ENCODE measurements at places on chromosomes 12 and 14.

GRCh38 chr12:75853626-75854025 lies 177.9 kb downstream of the PHLDA1 start:
- DNase-seq = no peak

- no peak for DNase-seq
These were observed 6.3 kb upstream of the MLXIP start for GRCh38 chr12:122072031-122072970.

- DNase-seq = peak; percentile 89
These were observed at the start of gene EFCAB11 for GRCh38 chr14:89954070-89955021. TSS of gene EFCAB11 (minus strand) at chr14:89954730. CDS start at chr14:89954660, 70 bp downstream.

GRCh38 chr14:45261209-45261608 lies 8.2 kb upstream of the MIS18BP1 start:
- DNase-seq = no peak

GRCh38 chr12:77760271-77761025 lies 70.2 kb upstream of the NAV3 start:
- no peak for DNase-seq

- no peak for DNase-seq
These were observed 33.6 kb upstream of the HIF1A start for GRCh38 chr14:61661471-61662400.

GRCh38 chr12:58074259-58074658 lies 132.9 kb downstream of the ATP23 start:
- DNase-seq = no peak

DNA sequence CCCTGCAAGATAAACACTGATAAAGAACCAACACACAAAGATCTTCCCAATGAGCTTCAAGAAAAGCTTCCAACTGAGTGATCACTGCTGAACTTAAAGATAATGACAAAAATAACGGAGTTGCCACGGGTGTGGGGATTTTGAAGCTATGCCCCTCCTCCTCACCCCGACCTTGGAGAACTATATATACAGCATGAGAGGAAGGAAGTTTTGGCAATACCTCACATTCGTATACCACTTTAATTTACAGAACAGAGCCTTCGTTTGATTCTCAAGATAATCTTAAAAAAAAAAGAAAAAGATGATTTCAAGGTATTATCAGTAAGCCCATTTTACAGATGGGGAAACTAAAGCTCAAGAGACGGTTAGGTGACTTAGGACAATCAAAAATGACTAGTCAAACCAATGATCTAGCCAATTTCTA lies 715 bp downstream of the NEK9 start:
- no peak for DNase-seq

GRCh38 chr12:114439261-114439683 lies 33.3 kb upstream of the TBX5 start:
- DNase-seq = no peak

GRCh38 chr14:68247274-68247673 lies 427.7 kb downstream of the RAD51B start:
- no peak for DNase-seq

GRCh38 chr12:15706010-15706676 lies 83.0 kb downstream of the EPS8 start:
- DNase-seq = no peak

DNA sequence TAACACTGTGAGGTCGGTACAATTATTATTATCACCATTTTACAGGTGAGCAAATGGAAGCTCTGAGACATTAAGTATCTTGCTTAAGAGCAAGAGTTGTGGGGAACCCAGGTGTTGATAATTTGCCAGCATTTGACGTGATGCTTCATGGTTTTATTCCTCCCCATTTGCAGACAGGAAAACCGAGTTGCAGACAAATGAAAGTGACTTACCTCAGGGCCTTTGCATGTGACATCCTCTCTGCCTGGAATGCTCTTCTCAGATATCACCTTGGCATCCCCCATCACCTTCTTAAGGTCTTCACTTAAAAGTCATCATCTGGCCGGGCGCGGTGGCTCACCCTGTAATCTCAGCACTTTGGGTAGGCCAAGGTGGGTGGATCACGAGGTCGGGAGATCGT lies 21.0 kb upstream of the P2RX7 start:
- no peak for DNase-seq

DNA sequence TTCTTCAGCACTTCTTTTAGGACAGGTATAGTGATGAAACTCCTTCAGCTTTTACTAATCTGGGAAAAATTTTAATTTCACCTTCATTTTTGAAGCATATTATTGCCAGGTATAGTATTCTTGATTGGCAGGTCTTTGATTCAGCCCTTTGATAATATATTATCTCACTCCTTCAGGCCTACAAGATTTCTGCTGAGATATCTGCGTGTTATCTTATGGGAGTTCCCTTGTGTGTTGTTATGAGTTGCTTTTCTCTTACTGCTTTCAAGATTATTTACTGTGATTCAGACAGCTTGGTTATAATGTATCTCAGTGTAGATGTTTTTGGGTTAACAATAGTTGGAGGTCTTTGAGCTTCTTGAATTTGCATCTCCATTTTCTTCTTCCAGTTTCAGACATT lies 87.4 kb downstream of the ATF7IP start:
- DNase-seq = no peak

DNA sequence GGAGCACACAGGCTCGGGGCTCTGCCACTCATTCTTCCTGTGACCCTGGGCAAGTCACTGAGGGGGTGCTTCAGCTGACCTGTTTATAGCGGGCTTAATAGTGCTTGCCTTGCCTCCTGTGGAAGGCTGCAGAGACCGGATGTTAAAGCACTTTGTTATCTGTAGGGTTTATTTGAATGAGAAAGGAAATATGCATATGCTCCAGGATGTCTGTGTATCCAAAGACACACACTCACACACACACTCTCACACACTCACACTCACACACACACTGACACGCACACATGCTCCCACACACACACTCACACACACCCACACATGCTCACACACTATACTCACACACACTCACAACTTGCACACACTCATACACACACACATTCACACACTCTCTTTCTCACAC lies 56.1 kb upstream of the DDX11 start:
- DNase-seq = no peak

DNA sequence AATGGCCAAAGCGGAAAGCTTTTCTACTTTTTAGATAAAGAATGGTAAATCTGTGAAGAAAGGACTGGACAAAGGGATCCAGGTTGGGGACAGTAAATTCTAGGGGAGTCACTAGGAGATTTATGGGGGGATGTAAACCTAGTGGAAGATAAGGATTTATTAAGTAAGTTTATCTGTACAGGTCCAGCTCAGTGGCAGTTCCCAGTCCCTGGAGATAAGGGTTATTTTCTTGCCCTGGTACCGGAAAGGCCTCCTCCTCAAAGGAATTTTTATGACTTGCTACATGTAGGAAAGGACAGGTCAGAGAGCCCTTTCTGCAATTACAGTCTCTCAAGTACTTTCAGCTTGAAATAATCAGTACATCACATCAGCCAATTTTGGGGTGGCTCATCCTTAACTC lies 72.6 kb upstream of the BICD1 start:
- DNase-seq = no peak

DNA sequence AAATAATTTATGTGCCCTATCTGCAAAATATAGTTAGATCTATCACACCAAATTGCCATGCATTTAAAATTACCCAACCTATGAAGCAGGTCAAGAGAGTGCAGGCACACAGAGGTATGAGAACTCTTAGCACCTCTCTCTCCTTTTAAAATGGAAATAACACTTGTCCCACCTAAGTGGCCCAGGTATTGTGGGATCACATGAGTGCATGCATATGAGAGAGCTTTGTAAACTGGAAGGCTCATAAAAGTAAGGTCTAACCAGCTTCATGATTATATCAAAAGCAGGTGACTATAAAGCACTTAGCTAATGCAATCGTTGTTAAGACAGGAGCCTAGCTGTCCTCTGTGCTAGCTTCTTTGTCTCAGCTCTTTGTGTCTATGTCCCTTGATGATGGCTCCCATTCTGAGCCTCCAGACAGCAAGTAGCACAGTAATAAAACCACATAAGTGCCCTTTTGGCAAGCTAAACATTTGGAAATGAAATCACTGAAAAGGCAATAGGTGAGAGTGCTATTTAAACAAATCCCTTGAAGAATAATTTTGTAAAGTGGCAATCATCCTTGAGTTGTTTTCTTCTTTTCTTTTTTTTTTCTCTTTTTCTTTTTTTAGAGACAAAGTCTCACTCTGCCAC lies 219.0 kb downstream of the NTF3 start:
- no peak for DNase-seq

DNA sequence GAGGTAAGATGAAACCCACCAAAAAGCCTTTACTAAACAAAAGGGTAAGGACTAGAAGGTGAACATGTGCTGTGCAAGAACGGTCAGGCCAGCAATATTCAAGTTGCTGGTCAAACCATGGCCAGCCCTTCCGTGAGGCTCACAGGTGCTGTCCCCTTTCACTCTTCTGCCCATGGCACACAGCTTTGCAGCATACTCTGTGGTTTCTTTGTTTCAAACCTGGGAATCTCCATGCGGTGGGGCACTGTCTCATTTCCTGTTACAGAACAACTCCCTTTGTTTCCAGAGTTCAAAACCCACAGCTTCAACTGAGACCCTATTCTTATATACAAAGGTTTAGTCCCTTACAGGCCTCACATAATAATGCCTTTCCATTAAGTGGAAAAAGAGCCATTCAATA lies 1.7 kb upstream of the OVCH1 start:
- no peak for DNase-seq

- no peak for DNase-seq
These were observed 100.8 kb downstream of the IGF1 start for GRCh38 chr12:102379346-102380162.

DNA sequence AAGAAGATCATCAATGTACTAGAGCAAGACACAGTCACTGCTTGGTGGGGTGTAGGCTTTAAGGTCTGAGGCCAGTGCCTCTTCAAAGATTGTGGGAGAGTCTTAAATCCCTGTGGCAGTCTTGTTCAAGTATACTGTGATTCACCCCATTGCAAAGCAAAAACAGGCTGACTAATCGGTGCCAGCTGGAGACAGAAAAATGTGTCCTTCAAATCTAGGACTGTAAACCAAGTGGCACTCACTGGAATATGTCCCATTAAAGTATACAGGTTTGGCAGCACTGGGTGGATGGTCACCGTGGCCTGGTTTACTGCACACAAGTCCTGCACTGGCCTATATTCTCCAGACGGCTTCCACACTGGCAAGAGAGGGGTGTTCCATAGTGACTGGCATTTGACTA lies 1315.3 kb downstream of the TMEM121 start:
- DNase-seq = no peak

DNA sequence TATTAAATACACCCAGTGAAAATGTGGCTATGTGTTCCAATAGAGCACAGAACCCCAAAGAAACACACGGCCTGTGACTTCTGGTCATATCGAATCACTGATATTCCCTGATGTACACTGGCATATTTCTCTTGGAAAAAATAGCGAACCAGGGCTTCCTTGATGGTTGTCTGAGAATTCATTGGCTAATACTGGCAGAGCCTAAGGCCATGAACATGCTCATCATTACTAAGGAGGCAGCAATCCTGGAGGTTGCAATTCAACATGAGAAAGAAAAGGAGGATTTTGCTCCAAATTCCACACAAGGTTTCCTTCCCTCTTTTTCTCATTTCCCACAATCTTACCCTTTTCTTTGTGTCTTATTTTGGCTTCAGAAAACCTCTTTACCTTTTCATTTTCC lies 212.9 kb upstream of the HMGA2 start:
- no peak for DNase-seq

GRCh38 chr14:44567997-44568396 lies 60.9 kb upstream of the FSCB start:
- no peak for DNase-seq

DNA sequence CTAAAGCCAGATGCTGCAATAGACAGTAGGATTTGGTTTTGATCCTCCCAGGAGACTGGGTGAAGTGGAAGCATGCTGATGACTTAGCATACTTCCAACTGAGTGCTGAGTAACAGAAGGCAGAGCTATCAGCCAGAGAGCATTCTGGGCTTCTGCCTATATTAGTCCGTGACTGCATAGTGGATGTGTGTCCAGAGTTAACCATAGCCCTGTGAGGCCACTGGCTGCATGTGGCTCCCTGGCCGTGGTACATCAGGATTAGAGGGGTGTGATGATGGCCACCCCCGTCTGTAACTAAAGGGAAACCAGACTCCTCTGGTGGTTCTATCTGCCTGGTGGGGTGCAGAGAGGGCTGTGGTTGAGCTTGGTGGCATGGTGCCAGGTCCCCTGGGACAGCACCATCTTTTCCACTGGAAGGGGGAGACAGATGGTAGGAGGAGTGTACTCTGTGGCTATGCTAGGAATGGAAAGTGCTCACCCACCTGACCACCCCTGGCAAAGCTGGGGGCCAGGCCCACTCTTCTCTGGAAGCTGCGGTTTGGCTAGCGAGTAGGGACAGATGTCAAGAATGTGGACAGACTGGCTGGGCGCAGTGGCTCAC lies 27.4 kb downstream of the ABCD4 start:
- no peak for DNase-seq

GRCh38 chr12:56081393-56082347 lies 1.7 kb downstream of the ERBB3 start:
- no peak for DNase-seq

GRCh38 chr12:68340404-68341270 lies 8.5 kb upstream of the MDM1 start:
- DNase-seq = no peak

DNA sequence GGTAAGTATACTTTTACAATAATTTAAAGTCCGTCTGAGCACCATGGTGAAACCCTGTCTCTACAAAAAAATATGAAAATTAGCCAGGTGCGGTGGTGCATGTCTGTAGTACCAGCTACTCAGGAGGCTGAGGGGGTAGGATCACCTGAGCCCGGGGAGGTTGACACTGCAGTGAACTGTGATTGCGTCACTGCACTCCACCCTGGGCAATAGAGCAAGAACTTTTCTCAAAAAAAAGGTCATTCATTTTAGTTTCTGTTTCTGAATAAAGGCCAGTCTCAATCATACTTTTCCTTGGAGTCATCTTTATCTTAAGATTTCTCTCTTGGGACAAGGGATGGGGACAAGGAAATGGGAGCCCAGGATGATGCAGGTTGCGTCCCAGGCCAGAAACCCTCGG lies 12.9 kb downstream of the ANKRD13A start:
- DNase-seq = no peak

DNA sequence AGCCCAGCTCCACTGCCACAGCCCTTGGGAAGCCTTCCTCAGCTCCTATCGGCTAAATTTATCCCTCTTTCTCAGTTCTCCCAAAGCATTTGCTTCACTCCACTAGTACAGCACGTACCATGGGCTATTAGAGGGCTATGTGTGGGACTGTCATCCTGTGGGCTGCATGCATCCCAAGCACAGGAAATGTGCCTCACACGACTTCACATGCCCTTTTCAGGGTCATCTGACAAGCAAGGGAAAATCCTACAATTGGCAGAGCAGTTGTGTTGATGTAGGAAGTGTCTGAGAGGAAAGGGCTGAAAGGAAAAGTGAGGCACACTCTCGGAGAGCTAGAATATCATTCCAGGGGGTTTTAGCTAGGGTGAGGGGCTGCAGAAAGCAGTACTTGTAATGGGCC lies 47.6 kb downstream of the NINJ2 start:
- no peak for DNase-seq
